ENCODE measurements at places on chromosomes 11 and 22. TPM values are rescaled to one million over a fixed set of nuclear protein-coding genes. Genes with fewer than 3 reads are reported as not detected.

- DNase-seq, result no peak
Observed at GRCh38 chr11:75280227-75280701, 39.7 kb downstream of the TPBGL start.

OR8B4 gene
- not detected for total RNA-seq

CCDC134 gene
- 11.9 TPM for total RNA-seq

- DNase-seq, result peak; percentile 85
Observed at GRCh38 chr11:34243600-34244464, 114.0 kb downstream of the ABTB2 start.

- peak; percentile 73 for DNase-seq
Observed at GRCh38 chr11:3747704-3748103, 49.6 kb downstream of the NUP98 start.

GRCh38 chr22:23400286-23400981 lies 179.7 kb downstream of the IGLL1 start:
- no peak for DNase-seq

DNA sequence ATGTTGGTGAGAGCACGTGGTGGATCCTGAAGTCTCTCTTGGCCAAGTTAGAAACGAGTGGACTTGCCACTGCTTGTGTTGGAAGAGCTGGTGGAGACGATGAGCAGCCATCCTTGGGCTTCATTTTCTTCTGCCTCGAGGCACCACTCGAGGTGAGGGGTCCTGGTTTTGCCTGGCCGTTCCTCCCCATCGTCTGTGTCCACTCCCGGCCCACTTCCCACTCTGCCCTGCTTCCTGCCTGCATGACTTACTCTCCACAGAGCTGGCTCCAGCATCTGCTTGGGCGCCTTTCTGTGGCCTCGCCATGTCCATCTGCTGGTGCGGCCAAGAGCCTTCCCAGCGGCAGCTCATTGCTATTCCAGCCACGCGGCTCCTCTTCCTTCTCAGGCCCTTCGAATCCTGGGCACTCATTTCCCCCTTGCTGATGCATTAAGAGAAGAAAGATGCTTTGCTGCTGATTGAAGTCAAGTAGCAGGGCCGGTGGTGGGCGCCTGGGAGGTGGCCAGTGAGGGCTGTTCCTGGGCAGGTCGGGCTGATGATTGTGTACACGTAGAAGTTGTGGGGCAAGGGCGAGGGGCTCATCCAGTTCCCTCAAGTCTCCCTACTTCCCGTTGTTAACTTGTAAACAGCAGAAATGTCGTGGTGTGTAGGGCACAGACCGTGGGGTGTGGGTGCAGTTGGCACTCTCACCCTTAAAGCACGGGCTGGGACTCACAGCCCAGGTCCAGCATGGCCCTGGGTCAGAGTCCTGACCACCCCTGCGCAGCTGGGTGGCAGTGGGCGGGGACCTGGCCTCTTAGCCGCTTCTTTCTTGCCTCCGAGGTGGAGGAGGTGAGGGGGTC lies 292.0 kb downstream of the TBC1D22A start:
- no peak for DNase-seq

DNA sequence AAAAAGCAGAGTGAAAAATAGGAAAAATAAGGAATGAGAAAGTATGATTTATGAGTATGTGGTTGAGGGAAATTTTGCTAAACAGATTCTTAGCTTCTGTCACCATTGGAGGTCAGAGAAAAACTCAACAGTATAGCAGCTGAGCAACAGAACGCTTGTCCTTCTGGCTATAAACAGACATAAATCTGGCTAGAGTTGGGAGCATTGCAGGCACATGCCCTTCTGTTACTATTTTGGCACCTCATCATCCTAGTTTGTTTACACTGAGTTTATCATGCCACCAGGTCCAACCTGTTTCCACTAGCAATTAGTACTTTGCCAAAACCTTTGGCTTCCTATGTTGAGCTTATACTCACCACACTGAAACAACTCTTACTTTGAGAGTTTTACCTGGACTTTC lies 6.9 kb downstream of the UBE4A start:
- DNase-seq, result no peak

GRCh38 chr22:43535336-43535735 lies 123.5 kb downstream of the MPPED1 start:
- no peak for DNase-seq

DNA sequence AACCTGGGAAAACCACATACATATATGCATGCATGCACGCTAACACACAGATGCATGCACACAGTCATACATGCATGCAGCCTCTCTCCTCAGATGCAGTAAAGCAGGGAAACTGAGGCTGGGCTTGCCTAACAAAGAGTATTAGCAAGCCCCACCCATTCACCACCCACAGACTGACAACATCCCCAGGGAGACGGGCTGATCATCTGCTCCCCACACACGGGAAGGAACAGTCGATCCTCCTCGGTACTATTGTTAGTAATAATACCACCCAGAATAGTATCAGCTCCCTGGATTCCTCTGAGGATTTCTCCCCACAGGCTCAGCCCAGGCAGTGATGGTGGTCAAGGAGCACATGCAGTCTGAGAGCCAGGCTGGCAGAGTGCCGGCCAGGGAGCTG lies 41.2 kb downstream of the SLC22A12 start:
- no peak for DNase-seq

DNA sequence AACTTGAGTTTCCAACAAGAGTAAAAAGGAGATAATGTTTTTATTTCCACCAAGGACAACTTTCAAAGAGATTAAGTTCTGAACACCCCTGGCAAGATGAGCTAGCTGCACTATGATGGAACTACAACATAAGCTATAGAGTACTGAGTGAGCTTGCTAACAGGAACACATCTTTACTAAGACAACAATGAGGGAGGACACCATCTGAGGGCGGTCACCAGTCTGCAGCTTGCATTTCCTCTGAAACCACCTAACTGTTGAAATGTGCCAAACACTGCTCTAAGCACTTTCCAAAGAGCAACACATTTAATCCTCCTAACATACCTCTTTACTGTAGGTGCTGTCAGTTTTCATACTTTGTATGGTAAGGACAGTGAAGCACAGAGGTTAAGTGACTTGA lies 68.4 kb downstream of the TCF20 start:
- DNase-seq, result no peak

DNA sequence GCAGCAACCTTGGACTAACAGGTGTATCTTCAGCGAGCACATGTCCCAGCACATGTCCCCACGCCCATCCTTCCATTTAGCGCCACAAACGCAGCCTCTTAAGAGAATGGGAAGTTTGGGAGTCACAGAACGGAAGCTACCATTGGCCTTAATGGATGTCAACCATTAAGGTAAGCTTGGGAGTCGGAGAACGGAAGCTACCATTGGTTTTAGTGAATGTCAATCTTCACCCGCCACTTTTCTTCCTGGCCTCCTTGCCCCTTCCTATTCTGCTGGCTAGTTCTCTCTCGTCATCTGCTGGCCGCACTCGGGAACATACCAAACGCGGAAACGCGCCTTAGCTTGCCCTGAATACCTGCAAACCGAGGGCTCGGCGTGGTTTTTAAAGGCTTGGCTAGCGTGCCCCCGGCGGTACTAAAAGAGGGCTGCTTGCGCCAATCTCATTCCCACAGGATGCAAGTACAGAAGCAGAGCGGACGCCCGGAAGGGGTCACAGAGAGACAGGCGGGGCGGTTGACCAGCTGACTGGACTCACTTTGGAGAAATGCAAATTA lies 24.3 kb downstream of the GLYATL1 start:
- peak; percentile 93 for DNase-seq

GRCh38 chr11:83564870-83565269 lies 278.7 kb upstream of the CCDC90B start:
- no peak for DNase-seq

CHADL gene
- 0.82 TPM for total RNA-seq
